Neural progenitor cell (in vitro differentiated cells): ENCODE measurements at places on chromosomes 2 and 18. TPM values are rescaled to one million over a fixed set of nuclear protein-coding genes. Genes with fewer than 3 reads are reported as not detected.

Gene SERPINB11
- total RNA-seq, result not detected in 2 replicates

Gene UGT1A4
- not detected in 2 replicates for total RNA-seq

Gene FSHR
- not detected in 2 replicates for total RNA-seq

Gene PROC
- 0.25 TPM in 1 of 2 replicates, not detected in the other for total RNA-seq

Gene EPB41L3
- total RNA-seq, result 1.7 and 8.6 TPM in 2 replicates

Gene CREG2
- total RNA-seq, result 0.28 TPM in 1 of 2 replicates, not detected in the other

Gene NCKAP1
- 119 and 164 TPM in 2 replicates for total RNA-seq

Gene CCDC148
- total RNA-seq, result 4.2 and 9.3 TPM in 2 replicates

Gene SULT1C2
- 0.28 and 1.6 TPM in 2 replicates for total RNA-seq

Gene KLF11
- total RNA-seq, result 9.6 and 9.7 TPM in 2 replicates

Gene C2orf78
- total RNA-seq, result 0.06 and 0.21 TPM in 2 replicates

Gene CASP8
- total RNA-seq, result 2.1 and 3.1 TPM in 2 replicates

Gene WDR43
- 55.8 and 139 TPM in 2 replicates for total RNA-seq

Gene AKAIN1
- total RNA-seq, result not detected in 2 replicates

Gene ABCB11
- 0.09 TPM in 1 of 2 replicates, not detected in the other for total RNA-seq

Gene UGT1A5
- not detected in 2 replicates for total RNA-seq
